Neural crest cell (in vitro differentiated cells): ENCODE measurements at places on chromosomes 12 and 14.
A peak's percentile ranks its signal among the peaks of the same experiment; 100 is the strongest.

GRCh38 chr14:53956427-53957201 is at the start of gene BMP4:
TSS of gene BMP4 (minus strand) at chr14:53956825. CDS start at chr14:53952222, 4,603 bp downstream.
- DNase-seq, result no peak

DNA sequence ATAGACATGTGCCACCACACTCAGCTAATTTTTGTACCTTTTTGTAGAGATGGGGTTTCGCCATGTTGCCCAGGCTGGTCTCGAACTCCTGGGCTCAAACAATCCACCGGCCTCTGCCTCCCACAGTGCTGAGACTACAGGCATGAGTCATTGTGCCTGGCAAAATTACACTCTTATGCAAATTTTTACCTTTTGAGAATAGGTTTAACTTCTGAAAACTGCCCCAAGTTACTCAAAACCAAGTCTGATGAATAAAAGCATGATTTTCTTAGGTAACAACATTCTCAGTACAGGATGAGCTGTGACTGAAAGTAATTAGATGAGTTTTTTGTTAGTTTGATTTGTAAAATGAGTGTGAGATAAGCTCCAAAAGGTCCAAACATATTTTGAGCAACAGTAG is 166.0 kb downstream of the RPS29 start:
- no peak for DNase-seq

- DNase-seq, result no peak
These were observed 42.2 kb upstream of the FBXO33 start for GRCh38 chr14:39474416-39474911.

- DNase-seq, result no peak
These were observed 13.2 kb downstream of the EIF2S1 start for GRCh38 chr14:67373347-67373746.

DNA sequence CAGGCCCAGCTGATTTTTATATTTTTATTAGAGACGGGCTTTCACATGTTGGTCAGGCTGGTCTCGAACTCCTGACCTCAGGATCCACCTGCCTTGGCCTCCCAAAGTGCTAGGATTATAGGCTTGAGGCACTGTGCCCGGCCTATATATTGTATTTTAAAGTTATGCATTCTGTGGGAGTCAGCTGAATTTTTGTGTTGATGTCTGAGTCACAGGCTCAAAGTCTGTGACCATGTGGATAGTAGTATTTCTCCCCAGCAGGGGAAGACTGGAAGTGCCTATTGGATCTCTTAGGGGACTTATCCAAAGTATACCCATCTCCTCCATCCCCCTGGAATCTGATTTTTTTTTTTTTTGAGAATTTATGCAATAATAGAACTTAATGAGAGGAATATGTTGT is 43.8 kb upstream of the ATF1 start:
- no peak for DNase-seq

- no peak for DNase-seq
These were observed 319.2 kb downstream of the BCL11B start for GRCh38 chr14:98952593-98953350.

DNA sequence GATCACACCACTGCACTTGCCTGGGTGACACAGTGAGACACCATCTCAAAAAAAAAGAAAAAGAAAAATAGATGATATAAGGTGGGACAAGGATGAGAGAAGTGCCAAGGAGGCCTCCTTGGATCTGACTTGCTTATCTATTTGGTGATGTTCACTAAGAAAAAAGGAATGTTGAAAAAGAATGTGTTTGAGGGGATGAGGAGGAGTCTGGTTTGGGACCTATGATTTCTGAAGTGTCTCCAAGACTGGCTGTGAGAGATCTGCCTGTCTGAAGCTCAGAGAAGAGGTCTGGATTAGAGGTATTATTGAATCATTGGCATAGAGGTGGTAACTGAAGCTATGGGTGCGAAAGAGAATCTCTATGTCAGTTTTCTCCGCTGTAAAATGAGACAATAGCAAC is 42.8 kb downstream of the BCAT1 start:
- no peak for DNase-seq

DNA sequence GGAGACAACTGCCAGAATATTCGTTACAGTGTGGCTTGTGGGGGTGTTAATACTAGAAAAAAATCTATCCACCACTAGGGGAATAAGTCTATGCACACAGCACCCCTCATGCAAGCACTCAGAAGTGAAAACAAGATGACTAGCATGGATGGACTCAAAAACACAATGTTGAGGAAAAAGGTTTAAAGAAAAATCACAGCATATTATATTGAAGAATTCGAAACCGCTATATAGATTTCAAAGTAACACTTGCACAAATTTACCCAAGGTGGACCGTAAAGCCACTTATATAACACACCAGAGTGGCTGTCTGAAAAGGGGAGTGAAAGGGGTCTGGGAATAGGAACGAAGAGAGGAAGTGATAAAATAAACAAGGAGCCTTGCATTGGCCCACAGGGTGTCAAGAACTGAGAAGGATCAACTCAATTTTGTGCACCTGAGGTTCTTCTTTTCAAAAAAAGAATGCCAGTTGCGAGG is 544 bp downstream of the ABCD4 start:
- DNase-seq, result no peak

DNA sequence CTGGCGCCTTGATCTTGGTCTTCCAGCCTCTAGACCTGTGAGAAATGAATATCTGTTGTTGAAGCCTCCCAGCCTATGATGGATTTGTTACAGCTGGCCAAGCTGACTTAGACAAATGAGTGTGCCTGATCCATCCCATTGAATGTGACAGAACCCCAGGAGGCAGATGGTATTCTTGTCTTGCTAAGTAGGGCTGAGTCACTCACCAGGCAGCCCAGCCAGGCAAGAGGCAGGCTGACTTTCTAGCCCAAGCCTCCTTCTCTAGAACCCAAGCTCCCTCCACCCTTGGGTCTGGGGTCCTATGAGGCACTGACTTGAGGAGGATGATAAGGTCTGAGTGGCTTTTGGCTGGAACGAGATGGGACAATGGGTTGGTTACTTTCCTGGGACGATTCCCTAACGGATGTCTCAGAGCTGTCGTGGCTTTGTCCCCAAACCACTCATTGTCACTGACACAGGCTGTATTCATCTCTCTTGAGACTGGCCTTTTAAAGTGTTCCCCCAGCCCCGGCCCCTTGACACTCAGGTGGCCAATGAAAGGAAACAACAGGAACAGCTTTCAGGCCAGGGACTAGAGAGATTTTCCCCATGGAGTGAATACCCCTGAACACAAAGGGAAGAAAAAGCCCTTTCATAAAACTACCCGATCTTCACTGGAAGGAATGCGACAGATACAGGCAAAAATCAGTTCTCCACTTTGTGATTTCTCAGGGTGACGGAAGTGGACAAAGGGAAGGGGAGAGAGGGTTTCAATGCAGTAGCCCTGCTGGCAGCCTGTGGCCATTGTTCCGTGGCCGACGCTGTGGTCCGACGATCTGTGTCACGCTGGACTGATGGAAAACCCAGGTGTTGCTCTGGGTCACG is 264.2 kb downstream of the AACS start:
- peak; percentile 28 for DNase-seq

DNA sequence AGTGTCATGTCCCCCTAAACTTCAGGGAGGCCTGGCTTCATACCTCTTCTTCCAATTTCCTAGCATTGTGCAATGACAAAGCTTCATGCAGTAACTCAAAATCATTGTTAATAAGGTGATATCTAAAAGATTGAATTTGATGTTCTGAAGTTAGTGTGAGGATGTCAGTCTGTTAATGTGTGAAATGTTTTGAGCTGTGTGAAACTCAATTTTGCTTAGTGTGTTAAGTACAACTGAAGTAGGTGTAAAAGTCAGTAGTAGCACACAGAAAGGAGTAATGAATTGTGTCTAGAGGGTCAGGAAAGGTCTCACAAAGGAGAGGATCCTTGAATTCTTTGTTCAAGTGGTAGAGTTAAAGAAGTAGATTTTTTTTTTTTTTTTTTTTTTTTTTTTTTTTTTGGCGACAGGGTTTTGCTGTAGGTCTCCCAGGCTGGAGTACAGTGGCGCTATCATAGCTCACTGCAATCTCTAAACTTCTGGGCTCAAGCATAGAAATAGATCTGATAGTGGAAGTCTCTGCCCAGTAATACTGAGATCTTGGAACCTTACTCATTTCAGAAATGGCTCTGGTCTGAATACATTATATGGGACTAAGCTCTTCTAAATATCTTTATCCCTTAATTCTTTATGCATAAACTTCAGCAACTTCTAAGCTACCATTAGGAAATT is 63.9 kb downstream of the FUT8 start:
- DNase-seq, result no peak

- DNase-seq, result no peak
These were observed at the start of gene LPAR5 for GRCh38 chr12:6635856-6636531. TSS of gene LPAR5 (minus strand) at chr12:6635959. CDS start at chr12:6621248, 14,711 bp downstream.

GRCh38 chr12:27083861-27084394 is 1.6 kb upstream of the C12orf71 start:
- DNase-seq, result peak; percentile 17

DNA sequence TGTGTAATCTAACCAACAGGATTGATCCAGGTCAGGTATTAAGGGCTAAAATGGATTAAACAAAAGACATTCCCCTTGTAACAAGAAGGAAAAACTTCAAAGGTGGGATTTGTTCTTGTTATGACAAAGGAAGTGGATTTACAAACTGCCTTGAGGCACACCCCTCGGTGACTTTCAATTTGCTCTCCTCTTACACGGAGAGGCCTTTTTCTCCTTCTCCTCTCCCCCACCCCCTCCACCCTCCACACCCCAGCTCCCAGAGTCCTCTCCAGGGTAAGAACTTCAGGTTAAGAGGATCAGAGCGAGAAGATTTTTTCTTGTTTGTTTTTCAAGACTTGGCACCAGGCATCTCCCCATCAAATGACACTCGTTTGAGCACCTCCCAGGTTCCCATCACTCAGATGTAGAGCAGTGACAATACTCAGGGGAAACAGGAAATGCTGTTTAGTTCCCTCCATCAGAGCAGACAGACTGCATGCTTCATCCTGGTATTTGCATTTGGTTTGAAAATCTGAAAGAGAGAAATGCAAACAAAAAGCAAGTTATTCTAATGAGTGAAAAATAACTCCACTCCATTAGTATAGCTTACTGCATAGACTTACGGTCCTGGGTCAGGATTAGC is 77.6 kb upstream of the TMEM260 start:
- no peak for DNase-seq

- DNase-seq, result no peak
These were observed 140.3 kb downstream of the SLC38A6 start for GRCh38 chr14:61121355-61121787.

GRCh38 chr14:36781897-36782296 is 120.2 kb downstream of the PAX9 start:
- DNase-seq, result no peak

- DNase-seq, result no peak
These were observed 83.7 kb downstream of the TMEM30B start for GRCh38 chr14:61197416-61197815.

- DNase-seq, result no peak
These were observed 55.7 kb downstream of the VRK1 start for GRCh38 chr14:96852823-96853422.

DNA sequence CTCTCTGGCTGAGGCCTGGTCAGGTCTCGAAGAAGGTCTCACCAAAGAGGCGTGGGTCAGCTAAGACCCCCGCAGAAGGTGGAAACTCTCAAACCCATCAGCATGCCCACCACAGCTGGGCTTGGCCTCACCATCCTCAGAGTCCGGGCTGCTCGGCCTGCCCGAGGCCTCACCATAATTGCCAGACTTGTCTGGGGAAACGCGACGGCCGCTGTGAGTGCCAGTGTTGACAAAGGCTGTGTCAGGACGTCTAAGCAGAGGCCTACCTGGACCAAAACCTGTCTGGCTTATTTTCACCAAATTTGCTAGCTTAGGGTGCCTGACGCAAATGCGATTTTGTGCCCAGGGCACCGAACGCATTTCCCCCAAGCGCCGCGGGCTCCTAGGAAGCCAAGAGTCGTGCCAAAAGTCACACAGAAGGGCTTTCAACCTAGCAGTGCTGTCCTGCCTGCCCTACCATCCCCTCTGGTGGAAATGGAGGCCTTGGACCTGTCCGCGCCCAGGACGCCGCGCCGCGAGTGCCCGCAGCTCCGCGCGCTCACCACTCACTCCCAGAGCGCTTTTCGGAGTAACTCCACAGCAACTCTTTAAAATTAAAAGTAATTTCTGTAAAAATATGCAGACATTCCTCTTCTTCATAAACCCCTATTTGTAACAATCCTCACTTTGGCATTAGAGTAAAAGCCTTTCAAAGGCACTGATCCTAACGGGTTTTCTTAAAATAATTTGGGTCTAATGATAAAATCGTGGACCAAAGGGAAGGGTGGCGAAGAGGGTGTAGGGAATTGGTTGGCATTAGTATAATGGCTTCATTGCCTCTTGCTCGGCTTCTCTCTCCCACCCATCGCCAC is 1.2 kb upstream of the ALX1 start:
- no peak for DNase-seq

DNA sequence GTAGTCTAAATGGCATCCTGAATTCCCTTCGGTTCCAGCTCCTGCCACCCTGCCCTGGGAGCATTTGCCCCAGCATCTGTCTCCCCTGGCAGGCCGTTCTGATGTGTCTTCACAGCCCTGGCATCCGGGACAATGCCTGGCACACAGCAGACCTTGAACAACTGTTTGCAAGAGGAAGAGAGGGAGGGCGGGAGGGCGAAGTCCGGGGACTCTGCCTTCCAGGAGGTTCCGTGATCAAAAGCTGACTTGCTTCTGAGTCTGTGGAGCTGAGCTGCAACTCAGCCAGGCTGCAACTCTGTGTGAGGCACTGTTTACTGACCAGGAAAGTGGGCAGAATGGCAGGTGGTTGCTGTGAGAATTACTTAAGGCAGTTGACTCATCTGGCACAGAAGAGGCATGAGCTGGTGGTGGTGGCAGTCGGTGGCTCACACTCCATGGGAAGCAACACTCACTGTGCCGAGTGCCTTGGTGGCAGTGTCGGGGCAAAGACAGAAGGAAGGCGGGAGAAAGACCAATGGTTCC is 61.1 kb upstream of the DLK1 start:
- no peak for DNase-seq

GRCh38 chr12:72547573-72547972 is 275.4 kb downstream of the TRHDE start:
- DNase-seq, result no peak

- DNase-seq, result no peak
These were observed 10.3 kb upstream of the ISM2 start for GRCh38 chr14:77508876-77509275.

DNA sequence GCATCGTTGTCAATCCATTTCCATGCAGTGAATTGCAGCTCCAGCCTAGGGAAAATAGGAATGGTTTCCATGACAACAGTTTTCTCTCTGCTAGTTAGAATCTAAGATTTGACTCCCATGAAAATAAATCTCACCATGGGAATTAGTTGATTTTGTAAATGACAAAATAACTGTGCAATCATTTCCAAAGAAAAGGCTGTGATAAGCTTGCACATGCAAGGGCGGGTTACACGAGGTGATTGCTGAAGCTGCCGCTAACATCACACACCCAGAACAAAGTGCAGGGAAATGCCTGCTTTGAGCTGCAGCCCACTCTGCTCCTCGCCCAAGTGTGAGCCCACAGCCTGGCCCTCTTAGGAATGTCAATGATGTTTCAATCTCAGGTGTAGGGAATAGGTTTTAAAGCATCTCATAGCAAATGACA is 53.8 kb downstream of the TRIM9 start:
- no peak for DNase-seq

DNA sequence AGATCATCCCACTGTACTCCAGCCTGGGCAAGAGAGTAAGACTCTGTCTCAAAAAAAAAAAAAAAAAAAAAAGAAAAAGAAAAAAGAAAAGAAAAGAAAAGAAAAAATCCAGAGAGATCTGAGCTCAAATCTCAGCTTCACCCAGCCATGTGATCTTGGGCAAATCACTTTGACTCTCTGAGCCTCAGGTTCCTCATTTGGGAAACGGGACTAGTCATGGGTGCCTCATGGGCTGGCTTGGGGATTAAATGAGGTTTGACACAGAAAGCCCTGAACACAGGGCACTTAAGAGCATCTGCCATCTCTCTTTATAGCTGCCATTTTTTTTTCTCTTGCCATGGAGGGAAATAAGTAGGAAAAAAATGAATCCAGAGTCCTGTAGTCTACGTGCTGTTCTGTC is 86.2 kb upstream of the MYL2 start:
- no peak for DNase-seq
